ENCODE measurements at places on chromosomes 3 and 15. TPM values are rescaled to one million over a fixed set of nuclear protein-coding genes. Genes with fewer than 3 reads are reported as not detected.

Gene LTF
- not detected for total RNA-seq

Gene IGSF10
- 0.05 TPM for total RNA-seq

Gene PLSCR5
- total RNA-seq: not detected

Gene SACM1L
- 59.2 TPM for total RNA-seq

Gene CCR9
- total RNA-seq: not detected

Gene HIGD2B
- total RNA-seq: not detected

Gene VIPR1
- total RNA-seq: not detected

Gene GOLGA8M
- not detected for total RNA-seq

Gene NDUFB4
- 119 TPM for total RNA-seq

All from glutamatergic neuron (in vitro differentiated cells).